GM23248 (cell line): ENCODE measurements at places on chromosomes 11 and 22.

DNA sequence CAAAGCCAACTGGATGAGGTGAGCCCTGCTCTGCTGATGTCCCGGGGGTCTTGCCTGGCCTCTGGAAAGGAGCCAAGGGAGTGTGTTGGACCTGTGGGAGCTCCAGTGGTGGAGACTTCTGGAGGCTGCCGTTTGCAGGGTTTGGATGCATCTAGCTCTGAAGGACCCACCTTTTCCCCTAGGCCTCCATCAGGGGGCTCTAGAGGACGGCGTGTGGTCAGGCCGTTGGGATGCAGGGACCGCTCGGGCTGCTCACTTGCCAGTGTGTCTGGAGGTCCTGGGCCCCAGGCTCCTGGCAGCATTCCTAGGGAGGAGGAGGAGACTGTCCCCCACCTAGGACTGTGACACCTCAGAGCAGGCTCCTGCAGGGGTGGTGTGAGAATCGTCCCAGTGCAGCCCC lies 58.3 kb downstream of the PRDM11 start:
- no peak for DNase-seq

- DNase-seq, result no peak
Observed at GRCh38 chr11:19658344-19658743, 54.3 kb upstream of the NAV2 start.

DNA sequence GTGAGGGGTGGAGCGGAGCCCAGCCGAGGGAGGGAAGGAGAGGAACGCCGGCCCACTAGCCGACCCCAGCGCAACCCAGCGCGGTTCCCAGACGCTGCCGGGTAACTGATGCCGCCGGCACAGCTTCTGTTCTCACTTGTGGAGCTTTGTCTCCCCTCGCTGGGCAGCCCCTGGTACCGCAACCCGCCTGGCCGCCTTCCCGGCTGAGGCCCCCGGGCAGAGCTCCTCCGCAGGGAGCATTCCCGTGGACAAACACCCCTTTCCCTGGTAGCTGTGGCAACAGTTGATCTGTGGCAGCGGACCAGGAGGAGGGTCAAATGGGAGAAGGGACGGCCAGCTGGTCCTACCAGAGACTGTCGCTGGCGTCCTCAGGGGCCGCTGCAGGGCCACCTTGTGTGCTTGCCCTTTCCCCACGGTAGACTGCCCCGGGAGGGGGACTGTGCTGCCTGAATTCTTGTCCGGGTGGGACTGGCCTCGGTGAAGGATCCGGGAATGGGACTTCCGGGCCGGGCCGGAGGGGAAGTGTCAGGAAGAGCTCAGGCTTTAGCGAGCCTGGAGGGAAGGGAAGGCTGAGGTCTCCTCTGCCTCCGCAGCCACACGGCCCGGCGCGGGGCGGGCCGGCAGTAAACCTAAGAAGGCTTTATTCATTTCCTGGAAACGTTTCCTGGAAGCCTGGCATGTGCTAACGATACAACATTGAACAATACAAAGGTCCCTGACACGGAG lies 468.0 kb downstream of the OPCML start:
- DNase-seq, result peak; percentile 77

GRCh38 chr22:22825213-22825593 lies 62.4 kb upstream of the IGLL5 start:
- DNase-seq, result no peak

DNA sequence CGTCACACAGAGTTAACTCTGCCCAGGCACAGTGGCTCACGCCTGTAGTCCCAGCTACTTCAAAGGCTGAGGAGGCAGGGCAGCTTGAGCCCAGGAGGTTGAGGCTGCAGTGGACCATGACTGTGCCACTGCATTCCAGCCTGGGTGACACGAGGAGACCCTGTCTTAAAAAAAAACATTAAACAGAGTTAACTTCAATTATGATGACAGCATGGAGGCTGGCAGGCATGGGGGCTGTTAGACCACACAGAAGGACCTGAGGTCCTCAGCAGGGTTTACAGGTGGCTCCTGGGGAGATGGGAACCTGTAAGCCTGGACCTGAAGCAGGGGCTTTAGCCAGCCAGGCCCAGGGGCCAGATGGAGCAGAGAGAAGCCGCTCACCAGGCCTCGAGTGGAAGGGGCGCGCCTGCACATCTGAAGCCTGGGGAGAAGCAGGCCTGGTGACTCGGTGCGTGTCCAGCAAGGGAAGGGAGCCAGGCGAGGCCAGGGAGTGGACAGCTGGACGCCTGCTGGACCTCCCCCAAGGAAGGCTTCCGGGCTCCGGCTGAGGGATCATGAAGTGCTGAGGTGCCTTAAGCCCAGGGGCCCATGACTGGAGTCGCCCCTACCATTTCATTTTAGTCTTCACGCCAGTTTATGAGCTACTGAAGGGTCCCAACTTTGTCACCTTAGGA lies 25.3 kb downstream of the RPUSD4 start:
- DNase-seq, result no peak

DNA sequence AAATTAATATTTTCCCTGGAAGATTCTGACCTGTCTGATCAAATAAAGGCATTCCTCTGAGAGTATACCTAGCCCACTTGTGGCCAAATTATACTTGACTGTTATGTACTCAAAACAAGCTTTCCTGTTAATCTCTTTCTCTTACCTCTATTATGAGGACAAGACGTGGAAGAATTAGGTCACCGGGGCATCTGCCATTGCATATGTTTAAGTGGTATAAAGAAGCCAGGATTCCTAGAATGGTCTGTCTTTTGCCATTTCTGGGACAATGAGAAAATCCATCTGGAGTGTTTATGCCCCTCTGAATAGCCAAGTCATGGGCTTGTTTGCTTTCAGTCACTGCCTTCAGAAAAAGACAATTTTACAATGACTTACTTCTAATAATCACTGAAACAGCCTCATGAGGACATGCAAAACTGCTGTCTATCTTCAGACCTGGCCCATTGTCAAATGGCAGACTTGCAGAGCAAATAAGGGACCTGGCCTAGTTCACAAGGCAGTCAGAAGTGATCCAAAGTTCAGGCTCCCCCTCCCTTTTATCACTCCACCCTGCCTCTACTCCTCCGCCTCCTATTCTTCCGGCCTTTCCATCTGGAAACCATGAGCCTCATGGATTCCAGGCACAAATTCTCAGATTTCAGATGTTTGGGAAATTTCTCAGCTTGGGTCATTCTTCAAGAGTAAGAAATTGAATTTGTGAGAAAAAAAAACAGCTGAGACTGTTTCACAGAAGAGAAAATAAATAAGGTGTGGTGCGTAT lies 128.1 kb upstream of the LDLRAD3 start:
- DNase-seq, result peak; percentile 23

- DNase-seq, result no peak
Observed at GRCh38 chr11:13429836-13430235, 33.2 kb downstream of the BTBD10 start.

DNA sequence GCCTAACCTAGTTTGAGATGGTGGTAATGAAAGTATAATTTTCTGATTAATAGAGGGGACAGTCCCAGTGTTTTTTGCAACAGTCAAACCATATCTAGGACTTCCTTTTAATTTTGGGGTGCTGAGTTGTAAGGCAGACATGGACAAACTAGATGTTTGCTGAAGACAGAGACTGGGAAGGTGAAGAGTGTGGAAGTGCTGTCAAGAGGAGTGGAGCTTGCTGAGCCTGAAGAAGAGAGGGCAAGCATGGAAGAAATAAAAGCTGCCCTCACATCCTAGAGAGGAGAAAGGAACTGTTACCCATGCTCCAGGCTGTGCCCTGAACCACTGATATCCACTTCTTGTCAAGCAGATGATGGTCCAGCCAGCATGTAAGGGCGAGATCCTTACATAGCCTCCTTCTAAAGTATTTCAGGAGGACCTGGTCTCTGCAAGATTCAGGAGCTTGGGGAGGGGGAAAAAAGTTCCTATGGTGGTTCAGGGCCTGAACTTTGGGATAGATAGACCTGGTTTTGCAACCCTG lies 51.4 kb downstream of the PRR5L start:
- no peak for DNase-seq

GRCh38 chr11:109511598-109511997 lies 89.6 kb downstream of the C11orf87 start:
- peak; percentile 20 for DNase-seq

- peak; percentile 20 for DNase-seq
Observed at GRCh38 chr22:28904211-28904896, 21.0 kb downstream of the ZNRF3 start.

DNA sequence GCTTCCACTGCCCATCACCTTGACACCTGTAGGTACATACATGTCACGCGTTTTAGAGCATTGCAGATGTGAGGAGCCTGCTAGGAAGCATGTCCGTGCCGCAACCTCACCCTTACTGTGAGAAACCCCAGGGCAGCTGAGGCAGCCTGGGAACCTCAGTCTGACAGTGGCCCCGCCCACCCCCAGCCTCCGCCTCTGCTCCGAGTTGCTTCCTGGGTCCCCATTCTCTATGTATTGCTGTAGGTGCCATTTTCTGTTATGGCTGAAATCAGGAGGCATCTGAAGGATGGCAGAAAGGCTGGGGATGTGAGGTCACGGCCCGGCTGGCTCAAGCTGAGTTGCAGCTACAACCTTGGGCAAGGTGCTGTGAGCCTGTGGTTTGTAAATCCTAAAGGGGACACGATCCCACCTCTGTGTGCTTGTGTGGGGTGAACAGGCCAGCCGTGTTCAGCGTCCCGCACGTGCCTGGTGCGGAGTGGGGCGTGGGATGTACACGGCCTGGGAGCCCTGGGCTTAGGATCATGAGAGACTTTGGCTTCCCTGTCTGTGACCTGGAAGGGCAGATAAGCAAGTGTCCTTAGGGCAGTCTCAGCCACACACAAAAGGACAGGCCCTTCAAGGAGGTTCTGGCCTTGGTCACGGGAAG lies 102.7 kb downstream of the PHF21B start:
- DNase-seq, result no peak

GRCh38 chr11:43894546-43894945 lies 13.9 kb downstream of the ALKBH3 start:
- no peak for DNase-seq

DNA sequence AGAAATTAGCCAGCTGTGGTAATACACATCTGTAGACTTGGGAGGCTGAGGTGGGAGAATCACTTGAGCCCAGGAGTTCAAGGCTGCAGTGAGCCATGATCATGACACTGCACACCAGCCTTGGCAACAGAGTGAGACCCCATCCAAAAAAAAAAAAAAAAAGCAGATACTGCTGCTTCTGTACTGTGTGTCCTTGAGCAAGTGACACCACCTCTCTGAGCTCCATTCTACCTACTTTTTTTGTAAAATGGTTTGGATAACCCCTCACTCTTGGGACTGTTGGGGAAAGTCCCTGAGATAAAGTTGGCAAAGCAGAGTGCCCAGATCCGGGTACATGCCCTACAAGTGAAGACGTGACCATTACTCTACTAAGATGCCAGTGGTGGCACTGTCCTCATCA lies 2.7 kb downstream of the SEC14L3 start:
- no peak for DNase-seq

GRCh38 chr11:69822676-69823494 lies 3.7 kb upstream of the FGF3 start:
- no peak for DNase-seq

- DNase-seq, result no peak
Observed at GRCh38 chr11:106381895-106382294, 304.4 kb downstream of the AASDHPPT start.

DNA sequence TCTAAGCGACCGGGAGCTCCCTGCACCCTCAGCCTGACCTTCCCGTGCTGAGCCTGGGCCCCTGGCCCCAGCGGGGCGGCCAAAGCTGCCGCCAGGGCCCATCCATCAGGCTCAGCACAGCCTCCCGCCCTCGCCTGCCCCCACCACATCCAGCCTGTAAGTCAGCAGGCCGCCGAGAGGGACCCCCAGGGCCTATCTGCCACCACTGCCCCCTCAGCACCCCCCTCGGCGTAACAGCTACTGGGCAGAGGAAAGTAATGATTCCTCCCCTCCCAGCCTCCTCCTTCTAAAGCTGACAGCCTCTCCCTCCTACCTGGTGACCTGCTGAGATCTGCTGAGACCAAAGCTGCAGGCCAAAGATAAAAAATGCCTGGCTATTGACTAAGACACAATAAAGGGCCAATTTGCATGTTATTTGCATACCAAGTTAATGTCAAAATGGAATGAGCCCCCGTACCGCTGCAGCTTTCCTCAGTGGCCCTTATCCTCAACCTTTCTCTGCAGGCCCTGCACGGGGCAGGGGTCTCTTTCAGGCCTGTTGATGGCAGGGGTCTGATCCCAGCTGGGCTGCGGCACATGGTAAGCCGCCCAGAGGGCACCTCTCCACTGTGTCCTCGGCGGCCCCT lies 51.6 kb downstream of the RPUSD4 start:
- no peak for DNase-seq

DNA sequence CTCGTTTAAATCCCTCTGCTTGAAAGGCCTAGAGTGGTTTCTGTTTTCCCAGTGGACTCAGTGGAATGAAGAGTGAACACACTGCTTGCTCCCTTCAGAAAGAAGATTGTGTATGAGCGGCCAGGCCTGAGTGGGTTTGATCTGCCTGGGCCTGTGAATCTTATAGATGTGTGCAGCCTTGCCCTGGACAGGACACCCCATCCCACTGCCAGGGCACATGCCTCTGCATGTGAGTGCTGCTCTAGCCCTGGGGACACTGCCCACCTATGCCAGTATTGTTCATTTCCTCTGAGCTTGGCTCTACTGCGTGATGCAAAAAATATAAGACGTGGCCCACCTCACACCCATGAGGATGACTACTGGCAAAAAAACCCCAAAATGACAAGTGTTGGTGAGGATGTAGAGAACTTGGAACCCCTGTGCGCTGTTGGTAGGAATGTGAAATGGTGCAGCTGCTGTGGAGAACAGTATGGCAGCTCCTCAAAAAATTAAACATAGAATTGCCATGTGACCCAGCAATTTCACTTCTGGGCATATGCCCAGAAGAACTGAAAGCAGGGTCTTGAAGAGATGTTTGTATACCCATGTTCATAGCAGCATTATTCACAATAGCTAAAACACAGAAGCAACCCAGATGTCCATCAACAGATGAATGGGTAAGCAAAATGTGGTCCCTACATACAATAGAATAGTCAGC lies 27.3 kb upstream of the NECTIN1 start:
- no peak for DNase-seq

- DNase-seq, result no peak
Observed at GRCh38 chr11:8760896-8761295, 78.3 kb downstream of the RPL27A start.

DNA sequence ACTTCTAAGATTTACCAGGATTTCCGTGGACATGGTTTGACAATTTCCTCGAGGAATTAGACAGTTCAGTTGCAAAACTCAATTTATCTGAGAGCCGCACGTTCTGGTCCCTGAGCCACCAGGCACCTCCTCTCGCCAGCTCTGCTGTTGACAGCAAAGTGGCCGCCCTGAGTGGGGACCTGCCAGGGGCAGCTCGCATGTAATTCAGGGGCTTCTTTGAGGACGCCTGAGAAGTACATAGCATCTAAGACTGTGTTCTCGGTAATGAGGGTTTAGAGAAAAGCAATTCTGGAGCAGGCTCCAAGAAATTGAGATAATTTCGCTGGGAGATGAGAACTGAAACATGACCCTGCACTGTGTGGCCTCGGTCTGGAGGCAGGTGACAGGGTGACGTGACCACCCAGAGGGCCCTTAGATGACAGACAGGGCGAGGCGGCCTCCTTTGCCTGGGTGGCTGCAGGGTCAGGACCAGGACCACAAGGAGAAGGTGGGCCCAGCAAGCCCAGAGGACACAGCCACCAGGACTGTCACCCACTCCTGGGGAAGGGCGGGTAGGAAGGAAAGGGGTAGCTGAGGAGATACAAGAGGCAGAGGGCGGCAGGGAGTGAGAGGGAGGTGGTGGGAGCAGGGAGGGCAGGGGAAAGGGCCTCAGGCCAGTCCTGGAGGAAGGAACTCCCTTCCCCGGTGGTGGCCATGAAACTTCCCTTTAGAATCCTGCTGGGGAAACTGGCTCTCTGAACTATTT lies 55.0 kb downstream of the RTL6 start:
- no peak for DNase-seq
